ENCODE measurements at places on chromosomes 1 and 21.

GRCh38 chr1:161981126-161981525, 42.5 kb downstream of the OLFML2B start:
- no peak for DNase-seq

GRCh38 chr21:37974081-37974480, 57.8 kb upstream of the KCNJ6 start:
- DNase-seq = peak; percentile 11

DNA sequence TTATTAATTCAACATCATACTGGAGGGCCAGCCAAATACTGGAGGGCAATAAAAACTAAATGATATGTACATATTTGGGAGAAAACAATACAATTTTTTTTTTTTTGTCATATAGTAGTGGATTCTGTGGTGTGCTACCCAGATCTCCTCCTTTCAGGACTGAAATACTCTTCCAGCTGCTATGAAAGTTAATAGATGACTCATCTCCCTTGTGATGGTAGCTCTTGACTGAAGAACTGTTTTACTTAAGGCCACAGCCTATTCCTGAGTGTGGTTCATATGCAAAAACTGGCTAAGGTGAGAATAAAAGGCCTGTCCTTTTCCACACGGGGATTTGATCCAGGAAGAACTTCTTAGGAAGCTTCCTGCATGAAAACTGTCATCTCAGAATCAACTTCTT, 307.9 kb downstream of the HLX start:
- no peak for DNase-seq

DNA sequence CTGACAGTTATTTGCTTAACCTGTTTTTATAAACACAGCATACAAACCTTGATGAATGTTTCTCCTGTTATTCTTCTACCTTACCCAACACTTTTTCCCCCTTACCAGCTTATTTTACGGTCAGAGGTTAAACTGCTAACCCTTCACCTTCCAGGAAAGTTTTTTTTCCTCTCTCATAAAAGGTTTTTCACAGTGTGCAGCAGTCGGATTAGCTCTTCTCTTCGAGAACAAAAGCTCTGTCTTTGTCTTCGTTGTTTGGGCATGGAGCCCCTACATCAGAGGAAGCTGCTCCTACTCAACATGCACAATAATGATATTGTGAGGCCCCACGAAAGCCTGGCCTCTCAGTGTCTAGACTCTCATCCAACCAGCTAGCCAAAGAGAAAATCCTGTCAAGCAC, 42.0 kb downstream of the DENND1B start:
- no peak for DNase-seq

GRCh38 chr1:161506336-161507223, 1.3 kb downstream of the FCGR2A start:
- DNase-seq = no peak

- no peak for DNase-seq
Measured at GRCh38 chr1:27618341-27619082, 14.6 kb upstream of the AHDC1 start.

All from skeletal muscle cell (primary cell).